ENCODE measurements at places on chromosomes 7 and 10.

DNA sequence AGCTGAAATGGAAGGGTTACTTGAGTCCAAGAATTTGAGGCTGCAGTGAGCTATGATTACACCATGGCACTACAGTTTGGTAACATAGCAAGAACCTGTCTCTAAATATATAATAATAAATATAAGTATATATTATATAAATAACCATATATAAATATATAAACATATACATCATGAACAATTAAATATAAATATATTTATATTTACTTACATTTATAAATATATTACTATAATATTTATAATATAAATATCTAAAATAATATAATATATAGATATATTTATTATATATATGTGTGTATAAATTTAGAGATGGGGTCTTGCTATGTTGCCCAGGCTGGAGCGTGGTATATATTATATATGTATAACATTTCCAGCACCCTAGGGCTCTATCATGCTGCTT lies 42.4 kb upstream of the LYZL1 start:
- no peak for DNase-seq

DNA sequence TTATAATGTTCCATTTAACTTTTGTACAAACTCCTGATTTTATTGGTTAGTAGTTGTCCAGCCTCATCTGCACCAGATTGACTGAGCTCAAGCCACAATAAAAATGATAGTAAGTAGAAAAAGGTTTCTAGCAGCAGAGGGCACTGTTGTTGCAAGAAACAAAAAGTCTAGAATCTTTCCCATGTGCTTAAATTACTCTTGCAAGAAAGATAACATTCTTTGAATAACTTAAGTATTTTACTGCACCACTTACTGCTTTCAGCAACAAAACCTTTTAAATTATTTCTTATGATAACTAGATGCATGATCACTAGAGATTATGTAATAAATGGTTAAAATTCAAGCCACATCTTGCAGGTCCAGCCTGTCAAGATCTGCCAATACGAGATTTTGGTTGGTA lies 27.0 kb downstream of the LMOD2 start:
- peak; percentile 47 for DNase-seq

DNA sequence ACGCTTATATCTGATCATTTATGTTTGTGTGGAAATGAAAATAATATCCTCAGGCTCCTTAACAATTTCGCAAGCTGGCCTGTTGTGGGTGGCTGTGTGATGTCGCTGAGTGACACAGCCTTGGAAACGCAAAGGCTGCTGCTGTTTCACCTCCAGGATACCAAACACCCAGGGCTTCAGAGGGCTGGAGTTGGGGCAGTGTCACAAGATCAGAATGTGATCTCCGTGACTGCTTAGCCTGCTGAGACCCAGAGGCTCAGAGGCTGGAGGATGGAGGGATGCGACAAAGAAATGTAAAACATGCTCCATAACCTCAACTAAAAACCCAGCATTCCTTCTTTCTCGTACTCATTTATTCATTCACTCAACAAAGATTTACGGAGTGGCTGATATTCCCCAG lies 37.2 kb upstream of the BMPER start:
- DNase-seq: no peak

- DNase-seq: no peak
Observed at GRCh38 chr10:105973902-105974301, 1190.6 kb downstream of the SORCS1 start.

GRCh38 chr10:114691442-114691941 lies 33.4 kb upstream of the ABLIM1 start:
- peak; percentile 11 for DNase-seq

DNA sequence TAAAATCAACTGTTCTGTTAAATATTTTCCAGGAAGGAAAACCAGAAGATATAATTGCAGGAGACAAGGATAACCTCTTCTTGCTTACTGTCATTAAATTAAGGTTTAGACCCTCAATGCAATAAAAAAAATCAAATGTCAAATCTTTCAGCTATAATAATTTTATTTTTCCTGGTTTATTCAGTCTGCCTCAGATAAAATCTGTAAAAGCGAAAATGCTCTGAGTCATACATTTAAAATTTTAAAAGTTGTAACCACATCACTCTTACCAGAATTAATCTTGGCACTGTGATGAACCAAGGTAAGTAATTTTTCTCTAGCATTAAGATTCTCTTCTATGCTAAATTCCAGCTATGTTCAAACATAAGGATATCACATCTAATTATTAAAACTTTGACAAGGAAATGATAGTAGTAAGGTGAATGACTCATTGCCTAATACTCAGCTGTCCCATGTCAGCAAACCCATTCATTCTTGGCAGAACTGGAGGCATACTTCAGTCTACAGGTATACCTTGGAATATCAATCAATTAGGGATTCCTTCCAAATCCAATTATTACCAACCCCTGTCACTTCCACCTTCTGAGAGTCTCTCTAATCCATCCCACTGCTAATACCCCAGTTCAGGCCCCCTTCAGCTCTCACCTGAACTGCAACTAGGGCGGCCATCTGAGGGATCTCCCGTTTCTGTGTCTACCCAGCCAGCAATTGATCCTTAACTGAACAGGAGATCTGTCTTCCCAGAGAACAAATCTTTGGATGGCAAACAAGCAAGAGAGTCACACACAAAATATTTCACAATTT lies 434.1 kb downstream of the GRM8 start:
- no peak for DNase-seq

- no peak for DNase-seq
Observed at GRCh38 chr10:84478151-84478550, 149.8 kb downstream of the CCSER2 start.

DNA sequence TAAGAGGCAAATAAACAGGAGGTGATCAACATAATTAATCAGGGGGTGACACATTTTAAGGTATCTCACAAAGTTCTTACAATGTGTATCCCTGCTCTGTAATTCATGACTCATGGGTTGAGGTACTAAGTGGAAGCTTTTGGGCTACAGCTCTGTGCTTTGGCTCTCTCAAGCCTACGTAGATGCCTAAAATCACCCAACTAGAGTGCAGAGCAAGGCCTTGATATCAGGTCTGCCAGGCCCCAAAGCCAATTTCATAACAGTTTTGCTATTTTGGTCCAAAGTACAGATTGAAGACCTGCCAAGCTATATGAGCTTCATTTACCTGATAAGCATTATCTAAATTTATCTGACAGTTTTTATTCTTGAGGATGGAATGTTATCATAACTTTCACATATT lies 175.3 kb upstream of the BET1 start:
- DNase-seq: no peak

GRCh38 chr7:141513720-141514119 lies 37.5 kb upstream of the AGK start:
- DNase-seq: no peak

- no peak for DNase-seq
Observed at GRCh38 chr10:102963756-102964025, 45.6 kb downstream of the CNNM2 start.

GRCh38 chr7:78020136-78020873 lies 221.7 kb downstream of the PHTF2 start:
- peak; percentile 83 for DNase-seq

GRCh38 chr10:87550741-87551140 lies 46.0 kb downstream of the MINPP1 start:
- no peak for DNase-seq

GRCh38 chr7:155811560-155811894 lies 736 bp downstream of the SHH start:
- DNase-seq: no peak

- no peak for DNase-seq
Observed at GRCh38 chr7:84187087-84187805, 7.3 kb downstream of the SEMA3A start.

DNA sequence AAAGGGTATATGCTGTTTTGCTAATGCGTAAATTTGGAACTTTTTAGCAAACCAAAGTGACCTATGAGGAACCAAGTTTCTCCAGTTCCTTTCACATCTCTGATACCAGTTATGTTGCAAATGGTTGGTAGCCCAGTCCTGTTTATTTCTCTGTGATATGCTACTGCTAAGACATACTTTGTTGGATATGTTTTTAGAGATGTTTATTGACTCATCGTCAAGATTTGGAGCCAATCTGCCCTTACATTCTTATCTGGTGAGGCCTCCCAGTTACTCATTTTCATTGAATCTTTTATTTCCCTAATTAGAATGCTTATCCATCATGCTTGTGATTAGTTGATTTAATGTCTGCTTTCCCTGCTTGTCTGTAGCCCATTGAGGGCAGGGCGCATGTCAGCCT lies 58.9 kb downstream of the LRGUK start:
- DNase-seq: no peak

DNA sequence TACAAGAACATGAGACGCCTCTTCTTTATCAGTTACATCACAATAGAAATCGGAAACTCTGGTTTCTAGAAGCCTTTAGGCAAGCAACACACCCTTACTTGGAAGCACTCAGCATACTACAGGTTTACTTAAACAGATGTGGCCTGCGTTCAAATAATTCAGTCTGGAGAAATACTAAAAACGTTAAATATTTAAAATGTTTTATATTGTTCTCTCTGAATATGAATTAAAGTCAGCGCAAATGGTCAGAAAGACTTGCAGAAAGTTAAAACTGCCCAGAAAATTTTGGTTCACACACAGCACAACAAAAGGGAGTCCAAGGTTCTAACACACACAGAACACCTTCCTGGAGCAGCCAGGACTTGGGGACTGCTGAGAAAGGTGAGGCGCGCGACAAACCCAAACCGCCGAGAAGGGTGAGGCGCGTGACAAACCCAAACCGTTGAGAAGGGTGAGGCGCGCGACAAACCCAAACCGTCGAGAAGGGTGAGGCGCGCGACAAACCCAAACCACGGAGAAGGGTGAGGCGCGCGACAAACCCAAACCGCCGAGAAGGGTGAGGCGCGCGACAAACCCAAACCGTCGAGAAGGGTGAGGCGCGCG lies 25.8 kb downstream of the ESYT2 start:
- DNase-seq: no peak

GRCh38 chr10:82319562-82319961 lies 444.6 kb downstream of the NRG3 start:
- no peak for DNase-seq

GRCh38 chr7:55592492-55592891 lies 20.2 kb upstream of the VOPP1 start:
- no peak for DNase-seq

- DNase-seq: no peak
Observed at GRCh38 chr7:47181746-47182361, 400.1 kb downstream of the TNS3 start.

- no peak for DNase-seq
Observed at GRCh38 chr7:1407892-1408291, 51.4 kb downstream of the MICALL2 start.

- DNase-seq: no peak
Observed at GRCh38 chr7:4713183-4713784, 31.2 kb downstream of the FOXK1 start.

DNA sequence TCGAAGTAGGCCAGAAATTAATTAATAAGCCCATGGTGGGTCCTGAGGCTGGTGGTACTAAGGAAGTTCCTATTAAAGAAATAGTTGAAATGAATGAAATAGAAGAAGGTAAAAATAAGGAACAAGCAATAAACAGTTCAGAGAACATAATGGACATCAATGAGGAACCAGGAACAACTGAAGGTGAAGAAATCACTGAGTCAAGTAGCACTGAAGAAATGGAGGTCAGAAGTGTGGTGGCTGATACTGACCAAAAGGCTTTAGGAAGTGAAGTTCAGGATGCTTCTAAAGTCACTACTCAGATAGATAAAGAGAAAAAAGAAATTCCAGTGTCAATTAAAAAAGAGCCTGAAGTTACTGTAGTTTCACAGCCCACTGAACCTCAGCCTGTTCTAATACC lies 36.0 kb downstream of the SLK start:
- no peak for DNase-seq

DNA sequence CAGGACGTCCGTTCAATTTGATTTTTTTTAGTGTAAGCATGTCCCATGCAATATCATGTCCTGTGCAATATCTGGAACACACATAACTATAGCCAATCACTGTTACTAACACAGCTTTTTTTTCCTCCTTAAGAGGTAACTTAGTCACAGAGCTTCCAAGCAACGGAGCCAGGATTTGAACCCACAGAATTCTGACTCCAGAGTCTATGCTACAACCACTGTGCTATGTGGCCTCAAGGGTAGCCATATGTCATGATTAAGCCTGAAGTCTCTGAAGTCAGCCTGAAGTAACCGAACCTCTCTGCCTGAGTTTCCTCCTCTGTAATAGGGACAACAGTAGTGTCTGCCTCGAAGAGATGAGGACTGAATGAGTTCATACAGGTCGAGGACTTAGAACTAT lies 42.2 kb upstream of the TCF7L2 start:
- DNase-seq: no peak

- DNase-seq: no peak
Observed at GRCh38 chr10:78455236-78455635, 421.6 kb downstream of the RPS24 start.

GRCh38 chr10:34168439-34168838 lies 646.7 kb downstream of the PARD3 start:
- DNase-seq: no peak

DNA sequence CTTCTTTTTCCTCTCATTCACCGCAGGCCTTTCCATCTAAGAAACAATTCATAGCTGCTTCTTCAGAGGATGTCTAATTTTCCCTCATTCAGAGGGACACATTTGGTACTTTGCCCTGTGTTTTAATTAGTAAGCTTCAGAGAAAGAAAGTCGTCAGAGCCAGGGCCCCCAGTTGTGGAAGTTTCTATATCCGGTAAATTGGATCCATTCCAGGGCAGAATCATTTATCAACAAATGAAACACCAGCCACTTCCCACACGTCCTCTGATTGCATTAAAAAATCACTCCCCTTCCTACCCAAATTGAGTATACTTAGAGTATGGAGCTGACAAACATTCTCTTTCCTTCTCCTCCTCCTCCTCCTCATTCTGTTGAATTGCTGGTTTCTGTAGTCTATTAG lies 205.8 kb upstream of the HDAC9 start:
- DNase-seq: no peak

- no peak for DNase-seq
Observed at GRCh38 chr7:108384716-108385483, 71.3 kb downstream of the NRCAM start.

- no peak for DNase-seq
Observed at GRCh38 chr7:136891850-136892249, 23.4 kb downstream of the CHRM2 start.

DNA sequence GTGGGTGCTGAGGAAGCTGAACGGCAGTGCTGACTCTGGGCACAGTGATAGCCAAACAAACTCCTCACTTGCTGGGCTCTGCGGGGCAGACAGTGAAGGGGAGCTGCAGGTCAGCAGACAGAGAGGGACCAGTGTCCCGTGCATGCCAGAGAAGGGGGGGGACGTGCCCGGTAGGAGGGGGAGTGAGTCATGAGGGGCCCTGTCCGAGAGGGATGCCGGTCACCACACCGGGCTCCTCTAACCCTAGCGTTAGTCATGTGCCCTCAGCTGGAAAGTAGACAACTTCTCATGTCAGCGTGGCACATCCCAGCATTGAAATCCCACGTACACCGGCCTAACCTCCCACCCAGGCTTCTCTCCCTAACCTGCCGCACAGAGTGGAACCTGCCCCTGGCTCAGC lies 117.1 kb upstream of the DPP6 start:
- DNase-seq: no peak

GRCh38 chr10:74433993-74434392 lies 283.0 kb downstream of the ADK start:
- DNase-seq: no peak
